ENCODE measurements at places on chromosomes 2 and 18.

DNA sequence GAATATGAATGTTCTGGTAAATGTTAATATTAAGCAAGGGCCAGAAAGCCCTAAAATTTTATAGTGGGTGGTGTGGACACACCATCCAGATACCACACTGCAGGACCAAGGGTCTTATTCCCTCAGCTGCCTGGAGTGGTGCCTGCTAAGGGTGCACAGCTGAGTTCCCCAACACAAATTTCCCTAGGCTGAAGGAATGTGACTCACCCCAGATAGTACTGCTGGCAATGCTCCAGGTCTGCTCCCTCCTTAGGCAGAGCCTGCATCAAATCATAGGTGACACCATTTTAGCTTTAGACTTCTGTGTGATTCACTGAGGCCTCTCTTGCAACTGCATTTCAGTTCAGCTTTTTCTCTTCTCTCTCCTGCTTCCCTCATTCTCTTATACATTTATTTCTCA lies 321.1 kb downstream of the SATB2 start:
- peak; percentile 76 for DNase-seq

- peak; percentile 72 for DNase-seq
Observed at GRCh38 chr2:217360781-217361482, 501.1 kb upstream of the TNP1 start.

GRCh38 chr2:108449410-108450130 lies 564 bp downstream of the GCC2 start:
- DNase-seq: peak; percentile 48

- DNase-seq: no peak
Observed at GRCh38 chr2:72183016-72183415, 35.4 kb upstream of the CYP26B1 start.

- no peak for DNase-seq
Observed at GRCh38 chr2:202016579-202017227, 17.0 kb upstream of the FZD7 start.

GRCh38 chr2:225582355-225583116 lies 183.0 kb downstream of the NYAP2 start:
- no peak for DNase-seq
